NCI-H187 (cell line): ENCODE measurements at places on chromosomes 3 and 15.

- DNase-seq, result no peak
Measured at GRCh38 chr3:134904241-134904771, 109.2 kb downstream of the EPHB1 start.

- no peak for DNase-seq
Measured at GRCh38 chr3:66165660-66166059, 55.1 kb upstream of the SLC25A26 start.

DNA sequence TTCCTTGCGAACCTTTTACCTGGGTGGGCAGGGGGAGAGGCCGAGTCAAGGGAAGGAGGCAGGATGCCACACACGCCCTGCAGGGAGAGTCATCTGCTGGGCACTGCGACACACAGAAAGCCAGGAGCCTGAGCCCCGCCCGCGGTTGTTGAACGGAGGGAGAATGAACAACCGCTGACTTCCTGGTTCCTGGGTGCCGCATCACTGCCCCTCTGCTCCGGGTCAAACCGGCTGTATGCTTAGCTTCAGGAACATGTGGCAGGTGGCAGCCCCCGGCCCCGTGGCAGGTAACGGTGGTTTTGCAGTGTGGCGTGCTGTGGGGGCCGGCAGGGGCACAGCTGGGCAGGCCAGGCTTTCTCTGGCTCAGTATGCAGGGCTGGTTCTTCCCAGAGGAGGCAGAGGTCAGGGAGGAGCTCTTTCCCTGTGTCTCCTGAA is 33.4 kb downstream of the APBA2 start:
- DNase-seq, result no peak

DNA sequence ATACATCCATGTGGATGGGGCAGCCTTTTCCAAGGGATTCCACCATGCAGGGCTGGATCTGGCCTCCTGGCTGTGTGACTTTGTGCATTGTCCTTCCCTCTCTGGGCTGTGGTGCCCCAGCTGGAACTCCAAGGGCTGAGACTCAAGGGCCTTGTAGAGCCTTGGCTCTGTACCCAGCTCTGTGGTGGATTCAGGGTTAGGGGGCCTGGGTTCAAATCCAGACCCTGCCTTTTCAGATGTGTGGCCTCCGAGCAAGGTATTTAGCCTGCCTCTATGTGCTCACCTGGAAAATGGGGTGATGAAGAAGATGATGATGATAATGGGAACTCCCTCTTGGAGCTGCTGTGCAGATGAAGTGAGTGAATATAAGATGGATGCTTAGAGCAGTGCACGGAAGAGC is 161.9 kb downstream of the WNT7A start:
- no peak for DNase-seq

GRCh38 chr3:116443191-116443661 is 2.1 kb downstream of the LSAMP start:
- no peak for DNase-seq

- no peak for DNase-seq
Measured at GRCh38 chr3:5428607-5429516, 241.4 kb downstream of the EDEM1 start.

- DNase-seq, result no peak
Measured at GRCh38 chr3:24951180-24951579, 456.5 kb upstream of the THRB start.

DNA sequence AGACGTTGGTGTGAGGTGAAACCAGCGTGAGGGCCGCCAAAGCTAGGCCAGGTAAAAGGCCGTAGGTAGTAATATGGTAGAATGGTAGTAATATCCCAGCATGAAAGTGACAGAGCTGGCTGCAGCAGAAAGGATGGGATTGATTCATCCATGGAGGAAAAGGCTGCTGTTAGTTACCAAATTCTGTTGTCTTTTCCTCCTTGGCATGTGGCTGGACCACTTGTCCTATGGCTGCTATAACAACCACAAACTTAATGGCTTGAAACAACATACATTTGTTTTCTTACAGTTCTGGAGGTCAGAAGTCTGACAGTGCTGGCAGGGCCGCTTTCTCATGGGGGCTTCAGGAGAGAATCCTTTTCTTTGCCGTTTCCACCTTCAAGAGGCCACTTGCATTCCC is 47.8 kb upstream of the CHST2 start:
- no peak for DNase-seq

- no peak for DNase-seq
Measured at GRCh38 chr15:92277776-92278175, 115.9 kb upstream of the ST8SIA2 start.

GRCh38 chr15:73305331-73306211 is 63.2 kb downstream of the HCN4 start:
- peak; percentile 85 for DNase-seq

- DNase-seq, result no peak
Measured at GRCh38 chr3:169278667-169279066, 384.8 kb downstream of the MECOM start.

- DNase-seq, result no peak
Measured at GRCh38 chr15:61014698-61015097, 214.4 kb downstream of the RORA start.

DNA sequence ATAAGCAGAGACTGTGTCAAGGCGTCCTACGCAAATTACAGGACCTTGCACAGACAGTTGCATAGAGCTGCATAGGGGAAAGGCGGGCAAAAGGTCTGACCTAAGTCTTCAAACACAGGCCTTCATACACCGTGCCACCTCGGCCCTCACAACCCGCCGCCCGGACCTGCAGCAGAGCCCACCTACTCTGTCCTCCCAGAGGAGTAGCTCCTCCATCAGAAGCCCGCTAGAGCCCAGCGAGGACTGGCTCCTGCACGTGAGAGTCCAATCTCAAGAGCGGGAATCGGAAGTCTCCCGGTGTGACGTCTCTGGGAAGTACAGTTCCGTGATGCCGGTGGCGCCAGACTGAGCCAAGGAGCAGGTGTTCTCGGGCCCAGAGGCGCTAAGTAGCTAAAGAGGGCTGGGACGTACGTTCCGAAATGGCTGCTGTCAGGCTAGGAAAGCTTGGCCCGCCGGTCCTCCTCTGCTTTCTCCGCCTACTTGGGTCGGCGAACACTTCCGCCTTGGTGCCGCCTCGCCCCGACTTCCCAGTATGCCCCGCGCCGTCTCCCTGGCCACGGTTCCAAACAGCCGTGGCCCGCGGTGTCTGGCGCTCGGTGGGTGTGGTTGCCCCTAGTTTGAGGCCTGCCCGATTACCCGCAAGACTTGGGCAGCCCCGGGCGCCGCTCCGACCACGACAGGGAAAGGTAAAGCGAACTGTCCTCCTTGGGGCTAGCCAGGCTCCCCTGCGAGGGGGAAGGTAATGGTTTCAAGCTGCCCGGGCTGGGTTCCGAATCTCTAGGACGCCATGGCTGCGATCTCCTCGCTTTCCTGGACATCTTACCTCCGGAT is at the start of the genes ASTE1 and NEK11:
Gene ASTE1, minus strand, starts transcription at position 505 of the 831 bp plus-strand sequence. CDS start 1,519 bp downstream, outside the sequence.
Gene NEK11, plus strand, starts transcription at position 557 of the 831 bp plus-strand sequence. CDS start 2,832 bp downstream, outside the sequence.
- peak; percentile 72 for DNase-seq

GRCh38 chr15:58523634-58524033 is 91.8 kb downstream of the LIPC start:
- no peak for DNase-seq

- DNase-seq, result no peak
Measured at GRCh38 chr3:17070161-17070959, 185.6 kb downstream of the PLCL2 start.

DNA sequence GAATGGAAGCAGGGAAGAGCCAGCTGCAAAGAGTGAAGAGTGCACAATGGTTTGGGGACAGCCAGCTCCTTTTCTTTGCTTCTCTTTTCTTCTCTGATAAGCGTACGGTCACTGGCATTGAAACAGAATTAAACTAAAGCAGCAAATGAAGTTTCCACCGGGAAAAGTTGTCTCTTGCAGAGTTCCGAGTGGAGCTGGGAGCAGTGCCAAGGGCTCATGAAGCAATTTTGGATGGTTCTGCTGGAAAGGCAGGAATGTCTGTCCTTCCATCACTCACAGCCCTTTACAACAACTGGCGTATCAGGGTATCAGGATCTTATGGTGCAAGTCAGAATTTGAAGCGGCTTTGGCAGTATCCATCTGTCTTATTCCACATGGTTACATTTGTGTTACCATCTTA is 1042.9 kb downstream of the NTRK3 start:
- DNase-seq, result no peak

GRCh38 chr3:176951586-176952292 is 245.5 kb downstream of the TBL1XR1 start:
- DNase-seq, result no peak

DNA sequence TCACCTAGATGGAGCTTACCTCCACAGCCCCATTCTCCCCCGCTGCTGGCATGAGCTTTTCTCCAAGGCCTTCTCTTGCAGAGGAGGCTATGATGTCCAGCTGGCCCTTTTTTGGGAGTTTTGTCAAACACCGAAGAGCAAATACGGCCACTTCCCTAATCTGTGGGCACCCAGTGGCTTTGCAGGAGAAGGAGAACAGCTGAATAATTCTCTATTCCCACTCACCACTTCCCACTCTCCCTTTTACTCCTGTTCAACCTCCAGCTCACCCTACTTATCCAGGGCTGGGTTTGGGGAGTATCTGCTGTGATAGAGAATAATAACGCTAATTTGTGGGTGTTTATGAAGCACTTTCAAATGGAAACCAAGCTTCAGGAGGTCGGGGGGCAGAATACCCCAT is 93.0 kb downstream of the AAGAB start:
- no peak for DNase-seq

DNA sequence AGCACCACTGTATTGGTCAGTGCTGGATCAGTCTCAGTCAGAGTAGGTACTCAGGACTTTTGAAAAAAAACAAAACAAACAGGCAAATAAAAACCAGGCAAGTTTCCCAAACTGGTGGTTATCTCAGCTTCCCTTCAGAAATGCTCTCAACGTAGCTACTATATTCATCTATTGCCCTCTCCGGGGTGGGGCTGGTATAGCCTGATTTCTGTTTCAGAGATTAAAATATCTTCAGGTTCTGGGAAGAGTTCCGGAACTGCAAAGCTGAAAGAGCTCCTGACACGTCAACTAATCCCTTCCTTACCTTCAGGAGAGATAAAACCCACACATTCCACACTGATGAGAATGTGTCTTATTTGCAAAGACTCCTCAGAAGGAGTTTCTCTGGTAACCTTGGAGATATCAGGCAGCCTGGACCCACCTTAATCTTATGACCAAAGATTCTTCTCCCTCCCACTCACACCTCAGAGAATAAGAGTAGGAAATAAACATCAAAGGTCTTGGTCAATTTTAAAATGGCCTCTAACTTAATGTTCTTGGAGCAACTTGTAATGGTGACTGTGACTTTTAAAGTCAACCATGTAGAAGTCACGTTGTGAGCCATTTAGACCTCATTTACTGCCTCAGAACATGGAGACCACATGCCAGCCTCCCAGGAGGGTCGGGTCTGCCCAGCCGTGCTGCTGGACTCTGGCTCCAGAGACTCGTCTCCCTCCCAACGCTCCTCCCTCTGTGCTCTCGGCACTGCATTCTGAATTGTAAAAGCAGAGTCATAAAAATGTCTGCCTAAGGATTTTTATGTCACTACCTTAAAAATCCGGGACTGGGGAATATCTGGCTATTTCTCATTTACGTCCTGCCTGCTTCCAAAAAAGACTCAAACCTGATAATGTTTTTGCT is 53.8 kb downstream of the CDCP1 start:
- no peak for DNase-seq

DNA sequence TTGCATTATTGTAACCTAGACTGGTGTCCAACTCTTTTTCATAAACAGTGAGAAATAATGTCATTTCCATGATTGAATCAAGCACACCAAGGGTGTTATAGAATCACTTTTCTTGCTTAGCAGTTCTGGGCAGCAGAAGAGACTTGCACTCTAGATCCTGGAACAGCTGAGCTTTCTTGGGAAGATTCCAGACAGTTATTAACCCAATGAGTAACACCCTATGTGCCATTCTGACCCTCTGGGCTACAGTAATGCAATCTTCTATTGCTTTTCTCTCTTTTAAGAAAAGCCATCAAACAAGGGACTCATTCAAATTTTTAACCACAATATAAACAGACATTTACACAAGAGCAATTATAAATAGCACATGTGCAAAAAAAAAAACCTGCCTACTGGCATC is 39.3 kb upstream of the USP3 start:
- DNase-seq, result no peak

DNA sequence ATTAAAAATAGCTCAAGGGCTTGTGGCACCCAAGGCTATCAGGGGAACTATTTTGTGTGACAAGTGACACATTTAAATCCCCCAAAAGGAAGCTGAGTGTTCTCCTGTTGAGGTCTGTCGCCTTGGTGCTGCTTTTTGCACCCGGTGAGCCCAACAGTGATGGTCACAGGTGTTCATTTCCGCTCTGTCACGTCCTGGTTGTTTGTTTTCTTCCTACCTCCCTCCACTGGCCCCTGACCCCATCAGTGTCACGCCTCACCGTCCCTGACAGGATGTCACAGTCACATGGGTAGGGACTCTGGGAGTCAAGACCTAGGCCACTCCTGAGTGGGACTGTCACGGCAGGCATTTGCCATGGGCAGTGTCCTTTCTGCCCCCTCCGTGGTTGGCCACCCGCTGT is 11.2 kb downstream of the SLCO3A1 start:
- DNase-seq, result no peak

GRCh38 chr15:94258246-94258645 is 26.9 kb downstream of the MCTP2 start:
- DNase-seq, result no peak

- DNase-seq, result no peak
Measured at GRCh38 chr15:66886241-66886675, 179.1 kb upstream of the SMAD3 start.

DNA sequence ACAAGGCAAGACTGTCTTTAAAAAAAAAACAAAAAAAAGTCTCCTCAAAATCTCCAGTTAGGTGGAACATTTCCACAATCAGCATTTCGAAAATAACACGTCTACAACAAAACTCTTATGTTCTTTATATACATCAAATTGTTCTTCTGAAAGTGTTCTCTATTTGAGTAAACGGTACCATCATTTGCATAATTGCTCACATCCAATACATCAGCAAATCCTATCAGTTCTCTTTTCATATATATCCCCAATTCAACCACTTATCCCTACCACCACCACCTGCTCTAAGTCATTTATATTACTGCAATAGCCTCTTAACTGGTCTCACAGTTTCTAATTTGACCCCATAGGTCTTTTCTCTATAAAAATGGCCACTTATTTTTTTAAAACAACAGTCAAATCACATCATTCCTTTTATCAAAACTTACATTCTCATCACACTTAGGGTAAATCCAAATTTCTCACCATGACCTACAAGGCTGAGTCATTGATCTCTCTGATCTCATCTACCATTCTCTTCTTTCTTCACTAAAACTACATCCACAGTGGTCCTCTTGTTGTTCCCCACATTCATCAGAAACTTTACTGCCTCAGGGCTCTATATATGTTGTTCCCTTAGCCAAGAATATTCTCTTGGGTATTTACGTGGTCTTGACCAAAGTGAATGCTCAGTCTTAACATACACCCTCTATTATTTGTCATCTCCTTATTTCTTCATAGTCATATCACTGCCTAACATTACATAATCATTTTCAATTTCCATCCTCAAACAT is 237.0 kb downstream of the SCAPER start:
- no peak for DNase-seq

GRCh38 chr3:125054449-125055329 is 1.1 kb downstream of the HEG1 start:
- DNase-seq, result no peak

- DNase-seq, result no peak
Measured at GRCh38 chr15:41278319-41278718, 47.3 kb downstream of the CHP1 start.

DNA sequence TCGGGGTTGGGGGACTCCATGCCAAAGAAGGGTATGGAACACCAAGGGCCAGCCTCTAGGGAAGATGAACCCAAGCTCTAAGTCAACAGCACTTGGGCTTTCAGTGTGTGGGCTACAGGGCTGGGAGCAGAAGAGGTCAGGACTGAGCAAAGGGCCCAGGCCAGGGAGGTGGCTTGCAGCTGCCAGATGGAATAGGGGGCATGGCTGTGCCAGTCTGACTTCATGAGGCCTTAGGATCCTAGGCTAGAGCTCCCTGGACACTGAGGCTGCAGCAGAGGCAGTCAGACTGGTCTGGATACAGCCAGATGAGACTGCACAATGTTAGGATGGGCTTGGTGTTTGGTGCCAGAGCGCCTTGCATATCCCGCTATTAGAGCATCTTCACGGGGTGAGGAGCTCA is 3.8 kb downstream of the RASGRF1 start:
- no peak for DNase-seq
